ENCODE measurements at places on chromosomes 6 and 20. TPM values are rescaled to one million over a fixed set of nuclear protein-coding genes. Genes with fewer than 3 reads are reported as not detected.
A peak's percentile ranks its signal among the peaks of the same experiment; 100 is the strongest.

The MYCT1 gene
- total RNA-seq, result 2.6 TPM

The KIF3B gene
- 33.1 TPM for total RNA-seq

- no peak for DNase-seq
Measured at GRCh38 chr20:39473536-39473935, 511.4 kb downstream of the DHX35 start.

DNA sequence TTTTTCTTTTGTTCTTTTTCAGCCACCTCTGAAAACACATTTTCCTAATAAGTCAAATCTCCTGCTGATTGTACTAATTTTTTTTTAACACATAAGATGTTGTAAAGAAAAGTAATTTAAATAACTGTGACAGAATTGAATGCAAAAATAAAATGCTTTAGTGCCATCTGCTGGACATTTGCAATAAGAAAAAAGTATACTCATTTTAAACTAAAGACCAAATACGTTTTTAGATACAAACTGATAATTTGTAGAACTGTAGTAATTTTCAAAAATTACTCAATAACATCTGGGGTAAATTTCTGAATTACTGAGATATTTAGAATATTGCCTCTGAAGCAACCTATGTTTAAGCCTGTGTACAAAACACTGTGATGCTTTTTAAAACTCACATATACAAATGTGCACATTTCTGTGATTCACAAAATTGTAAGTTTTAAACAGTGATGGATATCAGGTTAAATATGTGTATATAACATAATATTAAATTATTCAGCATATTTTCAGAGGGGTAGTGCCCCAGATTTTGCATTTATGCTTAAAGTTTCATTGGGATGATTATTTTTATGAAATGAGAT lies 198.7 kb downstream of the RIMS1 start:
- peak; percentile 48 for DNase-seq

GRCh38 chr6:111626441-111626840 lies 20.8 kb upstream of the TRAF3IP2 start:
- DNase-seq, result no peak

- no peak for DNase-seq
Measured at GRCh38 chr6:111027219-111027618, 45.4 kb downstream of the RPF2 start.

- peak; percentile 43 for DNase-seq
Measured at GRCh38 chr6:168088161-168089053, 9.4 kb upstream of the FRMD1 start.

- DNase-seq, result peak; percentile 88
Measured at GRCh38 chr6:52596371-52597028, 19.6 kb upstream of the TRAM2 start.

The CALHM5 gene
- 6.8 TPM for total RNA-seq

The RNASET2 gene
- 59.7 TPM for total RNA-seq

- DNase-seq, result no peak
Measured at GRCh38 chr6:150877928-150878327, 12.4 kb downstream of the MTHFD1L start.

The AHI1 gene
- 33.4 TPM for total RNA-seq

GRCh38 chr6:16320533-16321340 lies 82.3 kb downstream of the GMPR start:
- DNase-seq, result no peak

DNA sequence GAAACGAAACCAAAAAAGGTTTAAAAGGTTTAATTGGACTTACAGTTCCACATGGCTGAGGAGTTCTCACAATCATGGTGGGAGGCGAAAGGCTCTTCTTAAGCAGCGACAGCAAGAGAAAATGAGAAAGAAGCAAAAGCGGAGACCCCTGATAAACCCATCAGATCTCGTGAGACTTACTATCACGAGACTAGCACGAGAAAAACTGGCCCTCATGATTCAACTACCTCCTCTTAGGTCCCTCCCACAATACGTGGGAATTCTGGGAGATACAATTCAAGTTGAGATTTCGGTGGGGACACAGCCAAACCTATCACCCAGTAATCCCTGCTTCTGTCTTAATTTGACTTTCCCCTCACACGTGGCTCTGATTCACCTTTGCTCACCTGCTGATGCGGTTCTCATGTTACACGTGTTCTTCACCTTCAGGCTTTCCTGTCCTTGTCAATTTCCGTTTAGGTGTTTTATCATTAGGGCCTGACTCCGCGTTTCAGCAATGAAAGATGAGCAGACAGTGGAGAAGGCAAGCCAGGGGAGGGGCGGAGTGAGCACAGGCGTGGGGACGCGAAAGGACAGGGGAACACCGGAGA lies 57.1 kb downstream of the AGPAT4 start:
- no peak for DNase-seq

GRCh38 chr6:141134723-141135122 lies 998.0 kb upstream of the GJE1 start:
- no peak for DNase-seq

DNA sequence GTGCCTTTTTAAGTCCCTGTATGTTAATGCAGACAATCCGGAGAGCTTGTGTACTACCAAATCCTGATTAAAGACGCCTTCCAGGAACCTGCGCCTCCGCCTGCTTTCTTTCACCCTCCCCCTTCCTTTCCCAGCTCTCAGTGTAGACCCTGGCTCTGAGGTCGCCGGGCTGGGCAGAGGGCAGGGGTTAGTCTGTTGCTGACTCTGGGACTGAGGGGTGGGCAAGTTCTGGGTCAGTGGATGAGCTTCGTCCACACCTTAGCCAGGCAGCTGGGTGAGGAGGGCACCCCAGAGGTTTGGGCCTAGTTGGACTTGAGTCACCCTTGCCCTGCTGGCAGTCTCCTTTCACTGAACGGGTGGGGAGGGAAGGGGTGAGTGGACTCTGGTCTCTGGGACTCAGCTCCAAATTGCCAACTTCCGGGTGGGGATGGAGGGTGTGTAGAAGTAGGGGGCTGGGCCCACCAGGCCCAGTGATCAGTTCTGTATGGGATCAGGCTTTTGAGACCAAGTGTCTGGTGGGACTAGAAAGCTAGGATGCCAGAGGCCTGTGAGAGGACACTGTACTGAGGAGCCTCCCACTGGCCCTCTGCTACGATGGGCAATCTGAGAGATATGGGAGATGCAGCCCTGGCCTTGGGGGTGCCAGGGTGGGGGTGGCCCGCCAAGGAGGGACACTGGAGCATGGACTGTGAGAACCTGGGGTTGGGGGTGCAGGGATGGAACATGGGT lies 21.3 kb upstream of the SLC22A7 start:
- no peak for DNase-seq

DNA sequence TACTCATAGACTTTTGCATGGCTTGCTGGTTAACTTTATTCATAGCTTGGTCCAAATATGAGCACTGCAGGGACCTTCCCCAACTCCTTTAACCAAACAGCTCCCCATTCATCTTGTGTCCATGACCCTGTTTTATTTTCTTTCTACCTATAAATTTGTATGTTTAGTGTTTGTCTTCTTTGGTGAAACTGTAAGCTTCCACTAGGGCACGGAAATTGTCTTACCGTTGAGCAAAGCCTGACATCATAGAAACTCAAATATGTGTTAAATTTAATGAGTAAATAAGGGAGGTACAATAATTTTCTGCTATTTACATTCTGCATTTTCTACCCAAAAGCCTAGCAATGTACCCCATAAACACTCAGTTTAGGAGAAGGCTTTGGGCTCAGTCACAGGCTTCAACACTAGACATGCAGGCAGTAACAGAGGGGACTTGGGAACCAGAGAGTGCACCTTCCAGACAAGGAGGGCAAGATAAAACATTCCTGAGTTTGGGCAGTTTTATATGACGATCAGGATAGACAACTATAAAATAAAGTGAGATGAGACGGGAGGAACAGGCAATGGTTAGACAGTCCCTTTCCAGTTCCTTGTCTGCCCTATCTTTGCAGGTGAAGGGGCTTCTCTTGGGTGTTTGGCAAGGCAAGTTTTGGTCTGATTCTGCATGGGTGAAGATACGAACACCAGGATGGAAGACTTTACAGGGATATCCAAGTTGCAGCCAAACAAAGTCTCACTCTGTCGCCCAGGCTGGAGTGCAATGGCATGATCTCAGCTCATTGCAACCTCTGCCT lies 46.2 kb upstream of the ZNF217 start:
- DNase-seq, result no peak

DNA sequence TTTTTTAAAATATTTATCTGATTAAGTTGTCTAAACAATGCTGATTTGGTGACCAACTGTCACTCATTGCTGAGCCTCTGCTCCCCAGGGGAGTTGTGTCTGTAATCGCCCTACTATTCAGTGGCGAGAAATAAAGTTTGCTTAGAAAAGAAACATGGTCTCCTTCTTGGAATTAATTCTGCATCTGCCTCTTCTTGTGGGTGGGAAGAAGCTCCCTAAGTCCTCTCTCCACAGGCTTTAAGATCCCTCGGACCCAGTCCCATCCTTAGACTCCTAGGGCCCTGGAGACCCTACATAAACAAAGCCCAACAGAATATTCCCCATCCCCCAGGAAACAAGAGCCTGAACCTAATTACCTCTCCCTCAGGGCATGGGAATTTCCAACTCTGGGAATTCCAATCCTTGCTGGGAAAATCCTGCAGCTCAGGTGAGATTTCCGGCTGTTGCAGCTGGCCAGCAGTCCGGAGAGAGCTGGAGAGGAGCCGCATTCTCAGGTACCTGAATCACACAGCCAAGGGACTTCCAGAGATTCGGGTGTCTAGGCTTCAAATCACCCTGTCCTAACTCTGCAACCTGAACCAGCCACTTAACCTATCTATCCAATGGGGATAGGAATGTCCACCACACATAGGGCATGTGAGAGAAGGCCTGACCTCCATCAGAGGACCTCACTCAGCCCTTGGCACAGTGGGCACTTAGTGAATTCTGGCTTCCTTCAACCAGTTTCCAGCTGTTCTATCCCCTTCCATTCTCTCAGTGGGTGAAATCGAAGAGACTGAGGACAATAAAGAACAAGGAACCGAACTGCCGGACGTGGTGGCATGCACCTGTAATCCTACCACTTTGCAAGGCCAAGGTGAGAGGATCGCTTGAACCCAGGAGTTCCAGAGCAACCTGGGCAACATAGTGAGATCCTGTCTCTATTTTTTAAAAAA lies 3.1 kb downstream of the TNF start:
- DNase-seq, result no peak

Measured in fibroblast of the aortic adventitia (primary cell).